ENCODE measurements at places on chromosomes 1 and 21.

DNA sequence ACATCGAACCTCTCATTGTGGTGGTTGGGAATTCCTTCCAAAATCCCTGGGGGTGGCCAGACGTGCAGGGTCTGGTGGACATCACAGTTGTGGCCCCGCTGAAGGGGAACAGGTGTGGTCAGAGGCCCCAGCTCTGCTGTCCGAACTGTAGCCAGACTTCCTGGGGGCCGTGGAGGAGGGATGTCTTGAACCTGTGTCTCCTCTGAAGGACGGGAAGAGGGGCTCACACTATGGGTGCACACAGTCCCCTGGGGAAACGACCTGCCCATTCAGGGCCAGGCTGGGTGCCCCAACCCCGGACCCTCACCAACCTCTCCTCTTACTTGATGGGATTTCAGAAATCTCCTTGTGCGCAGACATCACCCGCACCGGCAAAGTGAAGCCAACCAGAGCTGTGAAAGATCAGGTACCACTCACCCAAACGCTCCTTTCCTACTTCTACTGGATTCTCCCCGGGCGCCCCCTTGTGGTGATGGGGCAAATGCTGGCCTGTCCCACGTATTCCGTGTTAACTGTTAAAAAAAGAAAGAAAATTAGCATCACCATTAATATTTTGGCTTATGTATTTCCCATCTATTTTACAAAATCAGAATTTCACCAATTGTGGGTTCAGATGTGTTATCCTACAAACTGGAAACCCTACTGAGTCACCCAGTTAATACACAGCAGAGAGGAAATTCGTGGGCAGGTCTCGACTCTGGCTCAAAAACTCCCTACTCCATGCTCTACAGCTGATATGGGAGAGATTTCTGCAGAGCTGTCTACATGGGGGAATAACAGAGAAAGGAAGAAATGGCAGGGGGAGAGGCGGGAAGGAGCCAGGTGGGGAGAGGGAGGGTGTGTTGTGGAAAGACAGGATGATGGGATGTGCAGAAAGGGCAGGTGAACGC, 28.1 kb downstream of the PADI4 start:
- peak; percentile 11 for DNase-seq

- DNase-seq, result peak; percentile 79
Measured at GRCh38 chr1:119713749-119714456, 2.2 kb downstream of the PHGDH start.

DNA sequence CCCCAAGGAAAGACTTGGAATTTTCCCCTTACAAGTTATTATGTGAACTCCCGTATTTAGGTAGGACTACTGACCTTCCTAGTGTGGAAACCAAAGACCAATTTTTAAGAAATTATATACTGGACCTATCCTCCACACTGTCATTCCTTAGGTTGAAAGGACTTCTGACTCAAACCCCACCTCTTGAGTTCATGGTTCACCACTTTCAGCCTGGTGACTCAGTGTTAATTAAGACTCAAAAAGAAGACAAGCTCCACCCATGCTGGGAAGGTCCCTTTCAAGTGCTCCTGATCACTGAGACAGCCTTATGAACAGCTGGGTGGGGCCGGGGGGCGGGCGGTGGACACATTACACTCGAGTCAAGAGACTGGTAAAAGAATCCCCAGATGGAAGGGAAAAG, 113.2 kb downstream of the LRRC53 start:
- DNase-seq, result no peak

DNA sequence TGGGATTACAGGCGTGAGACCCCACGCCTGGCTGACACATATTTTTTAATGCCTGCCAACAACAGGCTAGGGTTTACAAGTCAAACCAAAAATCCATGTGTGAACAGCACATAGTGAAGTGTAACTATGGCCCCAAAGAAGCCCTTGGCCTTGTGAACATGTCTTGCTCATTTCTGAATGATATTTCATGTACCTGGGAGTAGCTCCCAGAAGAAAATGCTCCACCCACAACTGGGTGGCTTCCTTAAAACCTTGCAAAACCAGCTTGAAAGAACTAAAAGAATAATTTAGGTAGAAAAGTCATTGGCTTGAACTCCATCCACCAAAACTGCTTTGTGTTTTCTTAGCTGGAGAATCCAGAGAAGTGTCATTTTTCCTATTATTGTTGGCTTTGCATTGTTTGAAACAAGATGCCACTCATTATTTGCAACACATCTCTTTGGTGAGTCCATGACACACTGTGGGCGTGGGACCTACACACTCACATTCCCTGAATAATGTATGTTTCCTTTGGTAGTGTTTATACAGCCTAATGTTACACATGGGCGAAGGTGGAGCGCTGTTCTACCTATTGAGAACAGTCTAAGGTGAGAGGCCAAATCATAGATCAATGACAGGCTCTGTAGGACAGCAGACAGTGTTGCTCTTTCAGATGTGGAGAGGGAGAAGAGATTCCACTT, 28.5 kb upstream of the SDE2 start:
- no peak for DNase-seq

- no peak for DNase-seq
Measured at GRCh38 chr1:82491301-82492048, 690.7 kb downstream of the ADGRL2 start.

DNA sequence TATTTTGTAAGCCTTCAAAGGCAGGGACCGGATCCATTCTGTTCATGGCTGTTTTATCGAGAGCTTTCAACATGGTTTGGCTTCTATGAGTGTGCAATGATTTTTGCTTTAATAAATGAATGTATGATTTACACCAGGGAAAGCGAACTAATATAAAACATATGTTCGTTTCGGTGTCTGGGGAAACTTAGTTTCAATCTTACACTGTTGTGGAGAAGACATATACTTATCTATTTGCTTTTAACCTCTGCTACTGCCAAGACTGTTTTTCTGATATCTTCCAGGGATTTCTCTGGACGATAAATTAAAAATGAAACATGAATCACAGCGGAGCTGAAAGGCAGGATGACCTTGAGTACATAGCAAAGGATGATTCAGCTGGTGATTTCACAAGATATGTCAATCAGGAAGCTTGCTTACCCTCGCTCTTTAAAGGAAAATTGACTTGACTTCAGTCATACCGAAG, 14.7 kb upstream of the CYYR1 start:
- no peak for DNase-seq

DNA sequence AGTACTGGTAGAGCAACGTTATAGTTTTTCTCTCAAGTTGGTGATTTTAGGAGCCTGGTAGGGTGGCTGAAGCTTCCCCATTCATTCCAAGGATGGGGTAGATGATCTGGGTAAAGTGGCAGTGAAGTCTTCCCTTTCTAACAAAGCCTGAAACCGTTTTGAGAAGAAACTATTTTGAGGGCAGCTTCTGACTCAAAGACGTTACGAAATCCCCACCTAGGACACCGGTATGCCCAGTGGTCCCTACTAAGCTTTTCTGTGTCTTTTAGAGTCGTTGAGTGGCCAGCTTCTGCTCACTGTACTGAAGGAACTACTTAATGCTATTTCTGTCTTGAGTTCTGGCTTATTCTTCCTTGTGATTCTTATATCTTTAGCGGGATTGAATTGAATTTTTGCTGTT, 1.4 kb downstream of the WDTC1 start:
- no peak for DNase-seq

DNA sequence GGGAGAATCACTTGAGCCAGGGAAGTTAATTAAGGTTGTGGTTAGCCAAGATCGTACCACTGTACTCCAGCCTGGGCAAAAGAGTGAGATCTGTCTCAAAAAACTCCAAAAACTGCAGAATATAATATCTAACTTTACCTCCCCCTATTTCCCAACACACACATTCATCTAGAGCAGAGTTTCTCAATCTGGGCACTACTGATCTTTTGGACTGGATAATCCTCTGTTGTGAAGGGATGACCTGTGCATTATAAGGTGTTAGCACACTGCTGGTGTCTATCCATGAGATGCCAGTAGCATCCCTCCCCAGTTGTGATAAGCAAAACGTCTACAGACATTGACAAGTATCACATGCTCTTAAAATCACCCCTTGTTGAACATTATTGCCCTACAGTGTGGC, 61.8 kb downstream of the RGS13 start:
- no peak for DNase-seq

GRCh38 chr1:60571811-60572210, 498.2 kb upstream of the C1orf87 start:
- no peak for DNase-seq

GRCh38 chr1:210635108-210635507, 306.4 kb downstream of the HHAT start:
- no peak for DNase-seq

DNA sequence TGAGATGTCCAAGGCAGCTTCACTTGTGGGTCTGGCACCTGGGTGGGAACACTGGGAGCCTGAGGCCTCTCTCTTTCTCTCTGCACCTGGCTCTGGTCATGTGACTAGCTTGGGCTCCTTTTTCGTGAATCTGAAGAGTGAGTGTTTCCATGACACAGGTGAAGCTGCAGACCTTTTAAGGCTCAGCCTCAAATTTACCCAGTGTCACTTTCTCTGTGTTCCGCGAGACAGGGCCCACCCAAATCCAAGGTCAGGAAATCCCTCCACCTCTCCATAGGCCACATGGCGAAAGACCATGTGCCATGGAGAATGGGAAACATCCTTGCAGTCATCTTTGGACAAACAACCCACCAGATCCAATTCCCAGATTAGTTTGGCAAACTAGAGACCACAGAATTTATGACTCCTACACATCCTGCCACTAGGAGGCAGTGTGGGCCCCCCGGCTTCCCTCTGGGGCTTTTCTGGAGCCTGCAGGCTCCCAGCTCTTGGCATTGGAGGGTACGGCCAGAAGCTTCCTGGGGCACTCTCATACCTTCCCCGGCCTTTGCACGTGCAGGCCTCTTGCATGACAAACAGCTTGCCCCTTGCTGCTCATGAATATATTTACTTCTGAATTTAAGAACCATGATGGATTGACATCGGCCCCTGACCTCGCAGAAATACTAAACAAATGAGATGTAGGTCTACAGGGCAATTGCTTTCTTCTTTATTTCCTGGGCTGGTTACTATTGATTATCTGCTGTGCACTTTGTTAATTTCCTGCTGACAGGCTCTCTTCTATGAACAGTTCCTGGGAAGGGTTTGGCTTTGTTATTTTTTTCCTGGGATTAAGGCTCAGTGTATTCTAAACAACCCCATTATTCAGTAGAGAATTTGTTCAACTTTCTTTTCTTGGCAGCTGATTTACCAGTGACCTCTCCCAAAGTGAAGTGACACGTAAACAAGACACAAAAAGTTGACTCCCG, 180.7 kb downstream of the KAZN start:
- DNase-seq, result peak; percentile 47

DNA sequence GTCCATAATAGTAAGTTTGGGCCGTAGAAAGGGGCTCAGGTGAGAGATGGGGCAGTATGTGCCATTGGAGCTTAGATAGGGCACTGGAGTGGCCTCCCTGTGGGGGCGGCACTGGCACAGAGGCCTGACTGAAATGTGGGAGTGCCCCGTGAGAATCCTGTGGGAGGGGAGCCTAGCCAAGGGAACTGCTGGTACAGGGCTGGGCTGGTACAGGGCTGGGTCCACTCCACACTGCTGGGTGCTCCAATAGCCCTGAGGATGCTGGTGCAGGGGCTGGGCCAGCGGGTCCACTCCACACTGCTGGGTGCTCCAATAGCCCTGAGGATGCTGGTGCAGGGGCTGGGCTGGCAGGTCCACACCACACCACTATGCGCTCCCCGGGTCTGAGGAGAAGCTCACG, 44.8 kb upstream of the PWP2 start:
- DNase-seq, result no peak

GRCh38 chr1:100234432-100234831, 15.2 kb downstream of the DBT start:
- DNase-seq, result no peak

GRCh38 chr1:2528966-2529783, 888 bp downstream of the HES5 start:
- no peak for DNase-seq

- DNase-seq, result no peak
Measured at GRCh38 chr1:245325922-245326795, 171.4 kb downstream of the KIF26B start.
